ENCODE measurements at places on chromosomes 2 and 18.

- no peak for DNase-seq
Measured at GRCh38 chr2:29817801-29818680, 103.3 kb downstream of the ALK start.

DNA sequence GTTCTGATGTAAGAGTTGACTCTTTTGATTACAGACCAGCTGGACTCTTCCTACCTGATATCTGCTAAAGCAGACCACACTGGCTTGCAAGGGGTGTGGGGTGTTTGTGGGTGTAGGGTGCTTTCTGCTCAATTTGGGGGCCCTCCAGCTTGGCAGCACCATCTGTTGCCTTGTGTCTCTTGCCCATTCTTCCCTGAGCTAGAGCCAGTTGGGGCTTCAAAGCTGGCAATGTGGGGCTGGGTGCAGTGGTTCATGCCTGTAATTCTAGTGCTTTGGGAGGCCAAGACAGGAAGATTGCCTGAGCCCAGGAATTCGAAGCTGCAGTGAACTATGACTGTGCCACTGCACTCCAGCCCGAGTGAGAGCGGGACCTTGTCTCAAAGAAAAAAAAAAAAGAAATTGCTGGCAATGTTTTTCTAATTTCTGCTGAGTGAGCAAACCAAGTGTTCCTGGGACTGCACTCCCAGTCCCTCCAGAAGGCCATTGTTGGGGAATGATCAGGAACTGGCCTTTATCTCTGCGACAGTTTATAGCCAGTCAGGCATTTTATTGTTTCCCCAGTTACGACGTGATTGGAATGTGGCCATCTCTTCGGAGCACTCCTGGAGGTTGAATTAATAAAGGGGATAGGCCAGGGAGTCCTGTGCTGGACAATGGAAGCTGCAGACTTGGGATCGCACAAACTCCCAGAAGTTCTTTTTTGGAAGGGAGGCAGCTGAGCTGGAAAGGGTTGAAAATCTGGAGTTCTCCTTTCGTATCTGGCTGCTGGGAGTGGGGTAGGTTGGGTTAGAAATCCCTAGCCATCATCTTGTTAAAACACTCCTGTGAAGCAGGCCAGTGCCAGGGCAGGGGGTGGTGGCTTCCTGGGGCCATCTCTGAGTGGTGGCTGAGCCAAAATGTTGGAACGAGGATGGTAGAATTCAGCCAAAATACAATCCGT, 57.2 kb downstream of the LIPG start:
- DNase-seq: no peak

DNA sequence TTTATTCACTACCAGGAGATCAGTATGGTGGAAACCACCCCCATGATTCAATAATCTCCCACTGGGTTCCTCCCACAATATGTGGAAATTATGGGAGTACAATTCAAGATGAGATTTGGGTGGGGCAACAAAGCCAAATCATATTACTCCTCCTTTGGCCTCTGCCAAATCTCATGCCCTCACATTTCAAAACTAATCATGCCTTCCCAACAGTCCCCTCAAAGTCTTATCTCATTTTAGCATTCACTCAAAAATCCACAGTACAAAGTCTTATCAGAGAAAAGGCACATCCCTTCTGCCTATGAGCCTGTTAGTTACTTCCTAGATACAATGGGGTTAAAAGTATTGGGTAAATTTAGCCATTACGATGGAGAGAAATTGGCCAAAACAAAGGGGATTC, 989.5 kb upstream of the CNTNAP5 start:
- no peak for DNase-seq

GRCh38 chr2:222305516-222306392, 7.0 kb upstream of the PAX3 start:
- no peak for DNase-seq

GRCh38 chr18:23844991-23845680, 155.9 kb downstream of the LAMA3 start:
- DNase-seq: no peak

GRCh38 chr2:138708682-138709241, 71.4 kb downstream of the NXPH2 start:
- DNase-seq: no peak

DNA sequence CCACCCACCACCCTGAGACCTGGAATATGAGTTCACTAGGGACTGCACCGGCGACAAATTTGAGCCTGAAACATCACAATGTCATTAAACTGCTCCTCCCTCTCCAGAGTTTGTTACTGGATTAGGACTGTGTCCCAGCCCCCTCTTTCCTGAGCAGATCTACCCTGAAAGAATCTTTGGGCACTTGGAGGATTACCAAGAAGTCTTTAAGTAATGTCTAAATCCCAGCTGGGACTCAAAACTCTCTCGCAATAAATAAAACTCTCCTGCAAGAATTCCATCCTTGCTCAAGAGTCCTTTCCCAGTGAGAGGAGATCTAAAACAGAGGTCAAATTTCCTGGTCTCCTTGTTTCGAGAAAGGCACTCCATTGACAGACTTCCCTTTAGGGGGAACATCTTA, 20.9 kb downstream of the GKN2 start:
- DNase-seq: no peak

GRCh38 chr2:120885749-120886148, 150.1 kb downstream of the GLI2 start:
- DNase-seq: no peak

DNA sequence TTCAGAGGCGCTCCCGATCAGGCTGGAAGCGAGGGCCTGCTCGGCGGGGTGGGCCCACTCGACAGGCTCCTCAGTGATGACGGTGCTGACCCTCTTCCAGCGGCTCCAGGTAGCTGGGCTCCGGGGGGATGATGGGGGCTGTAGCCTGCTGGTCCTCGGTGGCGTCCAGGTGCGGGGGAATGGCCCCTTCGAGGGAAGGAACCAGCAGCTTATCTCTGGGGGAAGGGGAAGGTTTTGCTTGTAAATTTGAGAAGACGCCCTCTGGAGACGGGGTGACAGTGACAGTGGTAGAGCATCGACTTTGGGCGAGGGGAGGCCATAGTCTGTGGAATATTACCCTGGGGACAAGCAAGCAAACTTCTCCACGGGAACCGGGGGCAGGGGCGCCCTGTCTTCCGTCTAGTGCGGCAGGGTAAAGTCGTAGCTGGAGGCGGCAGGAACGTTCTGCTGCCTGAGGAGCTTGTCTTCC, 891.9 kb upstream of the LRRTM1 start:
- DNase-seq: no peak

DNA sequence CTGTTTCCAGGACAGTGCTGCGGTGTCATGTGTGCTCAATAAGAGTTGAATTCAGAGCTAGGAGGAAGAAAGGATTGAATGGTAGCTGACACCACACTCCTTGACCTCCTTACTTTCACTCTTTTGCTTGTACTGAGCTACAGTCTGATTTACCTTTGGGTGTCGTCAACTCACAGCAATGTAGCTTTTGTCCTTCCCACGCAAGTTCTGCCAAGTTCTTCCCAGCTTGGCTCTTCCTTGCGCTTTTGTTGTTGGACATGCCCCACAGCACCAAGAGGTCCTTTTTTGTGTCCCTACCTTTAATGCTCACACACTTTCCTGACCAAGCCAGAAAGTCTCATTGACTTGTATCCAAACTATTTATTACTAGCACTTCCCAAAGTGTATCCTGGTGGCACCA, 38.3 kb upstream of the ITGB6 start:
- no peak for DNase-seq

- no peak for DNase-seq
Measured at GRCh38 chr2:188713961-188714360, 260.2 kb upstream of the COL3A1 start.
